ENCODE measurements at places on chromosomes 12 and 14.
A peak's percentile ranks its signal among the peaks of the same experiment; 100 is the strongest.

DNA sequence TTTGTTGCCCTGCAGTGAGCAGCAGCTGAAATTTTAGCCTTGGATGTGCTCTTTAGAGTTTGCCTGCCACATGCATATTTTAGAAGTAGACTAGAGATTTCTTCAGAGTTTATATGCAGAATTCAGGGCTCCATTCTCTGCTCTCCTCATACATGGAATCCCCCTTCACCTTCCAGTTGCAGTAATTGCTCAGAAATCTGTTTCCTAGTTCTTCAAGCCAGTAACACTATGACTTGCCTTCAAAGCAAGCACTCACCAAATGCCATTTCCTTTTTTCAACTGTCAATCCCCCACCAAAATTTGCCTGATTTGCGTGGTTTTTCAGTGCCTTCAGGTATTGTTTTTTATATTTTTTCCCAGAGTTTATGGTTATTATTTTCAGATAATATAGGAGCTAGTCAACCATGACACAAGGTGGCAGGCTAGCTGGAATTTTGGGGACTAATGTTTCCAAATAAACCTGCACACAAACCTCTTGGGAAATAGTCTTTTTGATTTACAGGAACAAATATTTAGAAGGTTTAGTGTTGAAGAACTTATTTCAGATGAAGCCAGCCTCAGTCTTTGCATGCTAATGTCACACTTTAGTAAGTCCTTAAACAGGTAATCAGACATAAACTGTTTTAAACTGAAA lies 79.2 kb downstream of the ASCL1 start:
- no peak for DNase-seq

- DNase-seq: no peak
Observed at GRCh38 chr14:90627478-90627877, 188.8 kb downstream of the TTC7B start.

GRCh38 chr12:89451841-89452251 lies 72.8 kb downstream of the GALNT4 start:
- peak; percentile 42 for DNase-seq

GRCh38 chr12:57464569-57464968 lies 5.0 kb downstream of the GLI1 start:
- no peak for DNase-seq

DNA sequence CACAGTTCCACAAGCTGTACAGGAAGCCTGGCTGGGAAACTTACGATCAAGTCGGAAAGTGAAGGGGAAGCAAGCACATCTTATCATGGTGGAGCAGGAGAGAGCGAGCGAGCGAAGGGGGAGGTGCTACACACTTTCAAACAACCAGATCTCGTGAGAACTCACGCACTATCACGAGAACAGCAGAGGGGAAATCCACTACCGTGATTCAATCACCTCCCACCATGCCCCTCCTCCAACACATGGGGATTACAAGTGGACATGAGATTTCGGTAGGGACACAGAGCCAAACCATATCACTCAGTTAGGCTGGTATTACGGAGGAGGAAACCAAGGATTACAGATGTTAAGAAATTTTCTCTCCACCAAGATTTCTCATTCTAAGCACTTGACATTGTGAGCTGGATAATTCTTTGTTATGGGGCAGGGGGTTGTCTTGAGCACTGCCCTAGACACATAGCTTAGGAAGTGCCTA lies 262.0 kb upstream of the G2E3 start:
- DNase-seq: no peak

GRCh38 chr14:80260645-80261044 lies 49.3 kb upstream of the DIO2 start:
- no peak for DNase-seq

DNA sequence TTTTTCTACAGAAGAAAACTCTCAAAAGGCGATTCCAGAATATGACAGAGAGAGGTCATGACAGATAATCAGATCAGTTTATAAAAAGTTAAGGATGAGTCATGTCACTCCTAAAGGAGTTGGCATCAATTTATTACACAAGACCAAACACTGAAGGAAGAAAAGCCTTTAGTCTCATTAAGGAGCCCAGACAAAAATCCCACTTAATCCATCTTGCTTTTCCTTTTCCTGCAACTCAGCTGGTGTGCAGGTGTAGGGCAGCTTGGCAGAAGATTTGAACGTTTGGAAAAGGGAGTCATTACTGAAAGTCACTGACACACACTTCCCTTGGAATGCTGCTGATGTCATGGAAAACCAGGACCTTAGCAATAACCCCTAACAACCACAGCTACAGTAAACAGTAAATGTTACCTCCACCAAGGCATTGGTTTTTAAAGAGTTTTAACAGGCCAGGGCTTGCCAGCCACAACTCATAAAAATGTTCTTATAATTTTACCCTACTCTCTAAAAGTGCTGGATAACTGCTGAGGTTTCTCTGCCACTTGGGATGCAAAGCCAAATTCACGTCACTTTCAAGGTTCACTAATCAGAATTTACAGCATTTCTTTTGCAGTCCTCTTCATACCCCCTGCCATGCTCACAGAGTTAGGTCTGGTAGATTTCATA lies 320.6 kb downstream of the RAD51B start:
- DNase-seq: peak; percentile 25

- no peak for DNase-seq
Observed at GRCh38 chr12:46661110-46661845, 164.5 kb downstream of the SLC38A4 start.

GRCh38 chr14:76941946-76942805 lies 86.3 kb downstream of the IRF2BPL start:
- no peak for DNase-seq

- DNase-seq: no peak
Observed at GRCh38 chr12:65859519-65859918, 35.2 kb downstream of the HMGA2 start.

- DNase-seq: no peak
Observed at GRCh38 chr14:30528119-30528518, 30.8 kb upstream of the G2E3 start.

DNA sequence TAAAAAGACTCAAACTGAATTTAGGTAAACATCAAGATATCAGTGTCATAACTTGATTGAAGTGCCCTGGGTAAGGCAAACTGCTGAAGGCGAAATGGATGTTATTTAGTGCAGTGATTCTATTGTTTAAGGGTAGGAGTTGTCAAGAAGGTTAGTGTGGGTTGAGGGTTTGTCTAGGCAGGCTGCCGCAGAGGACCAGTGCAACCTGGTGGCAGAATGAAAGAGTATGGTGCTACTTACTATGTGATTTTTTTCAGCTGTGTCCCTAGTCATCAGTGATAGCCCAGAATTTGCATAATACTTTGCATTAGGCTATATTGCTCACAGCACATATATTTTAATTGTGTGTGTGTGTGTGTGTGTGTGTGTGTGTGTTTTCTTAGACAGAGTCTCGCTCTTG lies 1127.0 kb downstream of the GALC start:
- DNase-seq: no peak

GRCh38 chr14:38252066-38252710 lies 3.7 kb downstream of the CLEC14A start:
- DNase-seq: no peak

- no peak for DNase-seq
Observed at GRCh38 chr12:6294156-6295093, 16.1 kb upstream of the PLEKHG6 start.

DNA sequence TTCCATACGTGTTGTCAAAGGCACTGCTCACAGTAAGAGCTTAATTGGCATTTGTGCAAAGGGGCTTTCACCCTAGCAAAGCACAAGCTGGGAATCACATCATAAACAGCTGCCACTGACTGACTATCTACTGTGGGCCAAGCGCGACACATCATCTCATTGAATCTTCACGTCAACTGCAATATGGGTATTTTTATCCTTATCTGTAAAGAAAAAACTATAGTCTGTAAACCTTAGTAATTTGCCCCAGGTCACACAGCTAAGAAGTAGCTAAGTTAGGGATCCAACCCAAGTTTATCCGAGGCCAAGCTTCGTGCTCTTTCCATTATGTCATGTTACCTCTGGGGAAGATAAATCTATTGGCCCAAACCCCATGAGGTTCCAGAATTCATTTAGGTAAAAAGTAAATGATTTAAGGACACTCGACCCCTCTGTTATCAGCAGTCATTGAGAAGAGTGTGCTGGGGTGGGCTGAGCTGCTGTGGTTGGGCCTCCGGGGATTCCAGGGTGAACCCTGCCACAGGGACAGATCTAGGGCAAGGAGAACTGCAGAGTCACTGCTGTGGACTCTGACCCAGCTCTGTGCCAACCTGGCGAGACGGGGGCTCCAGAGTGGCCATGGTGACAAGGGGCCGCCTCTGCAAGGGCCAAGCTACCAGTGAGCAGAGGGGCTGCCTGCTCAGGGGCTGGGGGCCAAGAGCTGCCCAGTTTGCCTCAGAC lies 27.6 kb downstream of the NCKAP5L start:
- DNase-seq: no peak

DNA sequence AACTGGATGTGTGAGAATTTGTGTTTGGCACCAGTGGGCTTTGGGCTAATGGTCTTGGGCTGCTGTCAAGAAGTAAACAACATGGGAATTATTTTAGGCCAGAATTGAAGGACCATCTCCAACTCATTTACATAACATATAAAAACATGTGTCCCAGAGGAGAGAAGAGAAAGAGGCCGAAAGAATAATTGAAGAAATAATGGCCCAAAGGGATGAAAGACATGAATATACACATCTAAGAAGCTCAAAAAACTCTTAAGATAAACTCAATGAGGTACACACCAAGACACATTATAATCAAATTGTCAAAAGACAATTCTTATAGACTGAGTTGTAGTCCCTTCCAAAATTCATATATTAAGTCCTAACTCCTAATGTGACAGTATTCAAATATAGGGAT lies 56.1 kb upstream of the SCAF11 start:
- DNase-seq: no peak

GRCh38 chr12:50627491-50627890 lies 122.7 kb downstream of the DIP2B start:
- DNase-seq: no peak

DNA sequence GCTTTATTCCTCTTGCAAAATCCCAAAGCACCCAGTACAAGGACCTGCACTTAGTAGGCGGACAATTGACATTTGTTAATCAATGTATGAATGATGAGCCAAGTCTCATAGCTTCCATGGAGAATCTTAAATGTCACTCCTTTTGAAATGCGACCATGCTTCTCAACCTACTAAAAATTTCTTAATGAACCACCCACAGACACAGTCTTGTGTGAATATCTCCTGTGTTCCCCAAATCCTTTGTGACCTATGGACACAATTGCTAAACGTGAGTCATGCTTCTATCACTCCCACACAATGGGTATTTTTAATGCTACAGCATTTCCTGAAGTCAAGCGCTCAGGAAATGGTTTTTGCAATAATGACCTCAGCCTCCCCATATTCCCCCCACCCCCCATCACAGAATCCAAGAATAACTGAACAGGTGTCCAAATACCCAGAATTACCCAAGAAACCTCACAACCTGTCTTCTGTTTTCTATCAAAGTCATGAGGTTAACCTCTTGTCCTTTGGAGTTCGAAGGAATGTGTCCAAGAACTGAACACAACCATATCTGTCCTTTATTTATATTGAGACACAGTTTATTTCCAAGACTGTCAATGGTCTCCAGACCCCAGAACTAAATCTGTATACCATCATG lies 163.6 kb upstream of the PLEKHG7 start:
- no peak for DNase-seq

DNA sequence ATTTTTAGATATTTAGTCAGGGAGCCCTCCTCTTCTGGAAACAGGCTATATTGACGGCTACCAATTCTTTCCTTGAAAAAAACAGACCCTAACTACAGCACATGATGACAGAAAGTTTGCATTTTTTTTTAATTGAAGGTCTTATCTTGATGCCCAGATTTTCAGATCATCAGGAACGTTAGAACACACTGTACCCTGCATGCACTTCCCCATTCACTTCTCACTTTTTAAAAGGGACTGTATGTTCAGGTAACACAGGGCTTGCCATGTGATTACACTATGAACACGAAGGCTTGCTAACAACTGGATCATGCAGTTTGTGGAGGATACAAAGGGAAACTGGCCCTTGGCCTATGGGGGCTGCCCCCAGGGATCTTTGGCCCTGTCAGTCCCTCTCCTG lies 92.6 kb downstream of the RPS29 start:
- no peak for DNase-seq

- DNase-seq: no peak
Observed at GRCh38 chr14:76307786-76308780, 67.9 kb upstream of the ESRRB start.

GRCh38 chr12:12178559-12178958 lies 88.3 kb downstream of the LRP6 start:
- no peak for DNase-seq

- peak; percentile 91 for DNase-seq
Observed at GRCh38 chr14:75063491-75064204, at the start of gene ACYP1. ACYP1 (minus strand) TSS chr14:75064024; CDS start chr14:75063553, 471 bp downstream.

DNA sequence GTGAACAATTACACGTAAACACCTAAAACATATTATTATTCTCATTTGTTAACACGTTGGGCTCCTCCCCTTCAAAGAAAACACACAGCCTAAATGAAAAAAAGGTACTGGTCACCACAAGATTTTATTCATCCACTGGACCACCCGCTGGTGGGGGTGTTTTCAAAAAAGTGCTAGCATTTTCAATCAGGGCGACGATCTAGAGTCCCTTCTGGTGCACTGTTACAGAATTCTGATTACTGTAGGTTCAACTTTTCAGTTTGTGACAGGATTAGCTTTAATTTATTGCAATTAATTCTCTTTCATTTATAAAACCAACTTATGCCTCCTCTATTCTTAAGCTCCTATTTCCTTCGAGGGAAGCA lies 443 bp downstream of the MAGOHB start:
- no peak for DNase-seq

- no peak for DNase-seq
Observed at GRCh38 chr14:88225721-88226120, 97.3 kb downstream of the KCNK10 start.

GRCh38 chr14:89407856-89408255 lies 9.2 kb downstream of the FOXN3 start:
- no peak for DNase-seq

DNA sequence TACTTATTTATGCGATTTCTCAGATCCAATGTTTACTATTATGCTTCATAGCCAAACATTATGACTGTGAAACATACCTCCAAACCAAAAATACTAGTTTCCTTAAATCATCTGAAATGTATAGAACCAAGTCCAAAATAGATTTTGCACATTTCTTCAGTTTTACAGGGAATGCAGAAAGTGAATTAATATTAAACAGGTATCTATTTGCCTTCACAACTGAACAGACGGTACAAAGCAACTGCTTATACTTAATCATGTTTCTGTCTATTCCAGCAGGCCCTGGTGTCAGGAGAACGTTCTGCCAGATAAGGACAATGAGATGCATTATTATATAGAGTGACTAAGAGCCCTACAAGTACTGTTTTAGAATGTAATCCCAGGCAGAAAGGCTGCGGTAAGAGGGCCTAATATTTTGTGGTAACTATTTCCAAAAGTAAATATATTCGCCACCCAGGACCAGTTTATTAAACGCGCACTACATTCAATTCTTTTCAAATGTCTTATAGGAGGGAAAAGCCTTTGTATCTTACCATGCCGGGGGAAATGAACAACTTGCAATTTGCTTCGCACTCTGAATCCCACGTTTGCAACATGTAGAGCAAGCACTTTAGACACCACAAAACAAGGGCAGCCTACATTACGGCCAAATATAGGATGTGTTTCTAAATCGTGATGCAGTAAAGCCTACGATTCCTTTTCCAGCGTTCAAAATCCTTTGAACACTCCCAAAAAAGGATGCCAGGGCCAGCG lies 1.5 kb downstream of the CORO1C start:
- DNase-seq: no peak
